Stimulated activated CD8-positive, alpha-beta memory T cell treated with anti-CD3 and anti-CD28 coated beads, Interleukin-4, amount 100 ng/mL, for 1 hour (primary cell): ENCODE measurements at places on chromosomes 2 and 18.

- no peak for DNase-seq
Measured at GRCh38 chr2:183495589-183496267, 371.5 kb downstream of the NUP35 start.

- no peak for DNase-seq
Measured at GRCh38 chr2:223487214-223487846, 114.8 kb downstream of the SCG2 start.

- DNase-seq: no peak
Measured at GRCh38 chr18:44774191-44774590, 93.5 kb downstream of the SETBP1 start.

DNA sequence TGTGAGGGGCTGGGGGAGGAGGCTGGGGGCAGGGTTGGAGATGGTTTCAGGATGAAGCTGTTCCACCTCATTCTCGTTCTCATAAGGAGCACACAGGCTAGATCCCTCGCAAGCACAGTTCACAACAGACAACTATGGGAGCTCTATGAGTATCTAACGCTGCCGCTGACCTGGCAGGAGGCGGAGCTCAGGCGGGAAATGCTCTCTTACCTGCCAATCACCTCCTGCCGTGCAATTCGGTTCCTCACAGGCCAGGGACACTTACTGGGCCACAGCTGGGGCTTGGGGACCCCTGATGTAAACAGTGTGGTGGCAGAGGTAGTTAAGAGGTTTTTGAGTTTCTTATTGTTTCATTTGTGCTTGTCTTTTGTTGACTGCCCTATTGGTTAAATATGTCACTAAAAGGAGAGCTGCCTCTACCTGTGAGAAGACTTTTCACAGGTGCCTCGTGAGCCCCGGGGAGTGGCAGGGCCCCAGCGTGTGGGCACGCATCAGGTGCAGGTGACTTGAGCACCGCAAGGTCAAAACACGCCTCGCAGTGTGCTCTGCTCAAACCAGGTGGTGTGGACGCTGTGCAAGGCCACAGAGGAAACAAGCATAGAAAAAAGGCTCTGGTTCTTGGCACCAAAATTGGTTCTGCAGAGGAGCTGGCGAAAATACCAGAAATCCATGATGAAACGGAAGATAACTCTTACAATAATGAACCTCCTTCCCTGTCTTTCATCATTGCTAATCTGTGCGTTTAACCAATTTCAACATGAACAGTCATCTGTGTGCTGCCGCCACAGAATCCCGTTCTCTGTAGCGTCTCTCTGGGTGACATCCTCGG is 10.2 kb downstream of the MLPH start:
- no peak for DNase-seq
